ENCODE measurements at places on chromosomes 7 and 10. TPM values are rescaled to one million over a fixed set of nuclear protein-coding genes. Genes with fewer than 3 reads are reported as not detected.

DNA sequence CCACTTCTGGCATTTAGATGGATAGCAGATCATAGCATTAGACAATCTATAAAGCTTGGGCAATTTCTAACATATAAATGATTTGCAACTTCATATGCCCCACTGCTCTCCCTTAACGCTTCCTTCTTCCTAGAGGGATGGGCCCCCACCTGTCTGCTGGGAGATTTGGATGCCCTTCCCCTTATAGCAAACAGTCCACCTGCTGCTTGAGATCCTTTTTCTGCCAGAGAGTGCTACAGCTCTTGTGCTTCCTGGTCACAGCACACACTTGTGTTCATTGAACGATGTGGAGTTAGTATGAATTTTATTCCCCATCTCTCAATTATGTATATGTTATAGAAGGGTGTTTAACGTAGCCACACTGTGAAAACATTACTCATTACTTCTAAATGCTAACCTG is 10.4 kb upstream of the PCGF5 start:
- peaks cover 14% of the 10 kb centered on the region for H3K27me3 ChIP-seq
- no peak for DNase-seq
- H3K4me3 ChIP-seq, result no peak overlapping the region
- H3K27ac ChIP-seq, result no peak overlapping the region
- H3K4me1 ChIP-seq, result peaks cover 19% of the 10 kb centered on the region

GRCh38 chr7:35694161-35694783 is 663 bp downstream of the HERPUD2 start:
- no peak for DNase-seq
- peaks cover 44% of the 10 kb centered on the region for H3K4me1 ChIP-seq
- peaks cover 10% of the 10 kb centered on the region for H3K27me3 ChIP-seq
- H3K27ac ChIP-seq, result peak overlapping the region; percentile 76
- H3K4me3 ChIP-seq, result peak overlapping the region; percentile 91

DNA sequence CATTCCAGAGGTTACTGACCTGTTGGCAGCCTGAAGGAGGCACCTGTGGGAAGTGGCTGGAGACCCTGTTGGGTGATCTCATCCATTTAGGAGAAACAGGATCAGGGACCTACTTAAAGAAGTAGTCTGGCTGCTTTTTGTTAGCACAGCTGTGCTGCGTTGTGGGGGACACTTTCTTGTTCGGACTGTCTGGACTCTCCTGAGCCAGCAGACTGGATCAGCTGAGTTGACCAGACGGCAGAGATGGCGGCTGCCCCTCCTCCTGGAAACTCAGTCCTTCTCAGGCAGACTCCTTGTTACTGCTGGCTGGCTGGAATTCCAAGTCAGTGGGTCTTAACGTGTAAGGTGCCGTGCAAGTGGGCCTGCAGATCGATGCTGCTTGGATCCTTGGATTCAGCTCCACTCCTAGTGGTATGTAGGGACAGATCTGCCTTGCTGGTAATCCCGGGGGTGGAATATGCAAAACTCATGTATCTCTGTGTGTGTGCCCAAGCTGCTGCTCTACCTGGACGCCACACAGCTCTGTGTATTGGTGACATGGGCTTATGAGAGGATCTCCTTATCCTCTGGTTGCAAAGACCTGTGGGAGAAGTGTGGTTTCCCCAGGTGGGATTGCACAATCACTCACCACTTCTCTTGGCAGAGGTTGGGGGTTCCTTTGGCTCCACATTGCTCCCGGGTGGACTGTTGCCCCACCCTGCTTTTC is 87.3 kb downstream of the CCSER2 start:
- no peak overlapping the region for H3K27ac ChIP-seq
- H3K36me3 ChIP-seq, result peaks cover 59% of the 10 kb centered on the region
- DNase-seq, result no peak
- H3K27me3 ChIP-seq, result no peaks in the 10 kb centered on the region

DNA sequence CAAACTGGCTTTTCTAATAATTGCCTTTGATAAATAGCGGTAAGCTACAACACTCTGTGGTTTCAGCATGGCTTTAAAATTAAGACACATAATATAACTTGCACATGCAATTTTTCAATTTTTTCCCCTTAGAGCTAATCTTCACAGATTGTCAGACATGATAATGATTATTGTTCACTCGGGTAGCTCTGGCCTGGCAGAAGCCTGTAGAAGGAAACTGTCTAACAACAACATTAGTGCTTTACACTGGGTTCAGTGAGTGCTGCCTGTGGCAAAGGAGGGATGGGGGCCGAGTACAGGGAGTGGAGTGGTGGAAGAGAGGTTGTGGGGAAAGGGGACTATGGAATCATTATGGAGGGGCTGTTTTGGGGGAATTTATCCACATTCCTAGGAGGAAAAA is 67.2 kb upstream of the AUTS2 start:
- H3K4me1 ChIP-seq, result peaks cover 16% of the 10 kb centered on the region
- peaks cover 31% of the 10 kb centered on the region for H3K27me3 ChIP-seq
- no peaks in the 10 kb centered on the region for H3K36me3 ChIP-seq
- no peak overlapping the region for H3K4me3 ChIP-seq
- no peak for DNase-seq

PMS2 gene
- 14.8 TPM for total RNA-seq

DNA sequence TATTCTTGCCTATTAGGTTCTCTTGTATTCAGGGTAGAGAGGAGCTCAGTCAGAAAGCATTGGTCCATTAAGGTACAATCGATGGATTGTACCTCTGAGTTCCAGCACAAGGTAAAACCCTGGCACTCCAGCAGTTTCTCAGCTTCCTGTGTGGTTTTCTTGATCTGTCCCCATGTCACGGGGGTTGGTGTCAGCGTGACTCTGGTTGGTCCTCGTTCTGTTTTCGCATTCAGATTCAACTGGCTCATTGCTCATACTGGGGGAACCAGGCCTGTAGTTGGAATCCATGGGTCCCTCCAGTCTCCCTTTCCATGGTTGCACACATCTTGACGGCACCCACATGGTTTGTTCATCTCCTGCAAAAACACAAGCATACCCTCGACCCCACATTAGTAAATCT is 32.7 kb upstream of the RASGEF1A start:
- no peak for DNase-seq
- H3K36me3 ChIP-seq, result no peaks in the 10 kb centered on the region
- H3K27me3 ChIP-seq, result peaks cover 24% of the 10 kb centered on the region
- peaks cover 44% of the 10 kb centered on the region for H3K4me1 ChIP-seq
- no peak overlapping the region for H3K27ac ChIP-seq

SSC4D gene
- 27.9 TPM for total RNA-seq
